ENCODE measurements at places on chromosomes 4 and X. TPM values are rescaled to one million over a fixed set of nuclear protein-coding genes. Genes with fewer than 3 reads are reported as not detected.

CT55 gene
- 1.5 TPM for total RNA-seq

IL3RA gene
- total RNA-seq, result not detected

PRPS2 gene
- total RNA-seq, result 60.9 TPM

SATL1 gene
- not detected for total RNA-seq

TIGD4 gene
- 1.5 TPM for total RNA-seq

TRAPPC11 gene
- total RNA-seq, result 29.5 TPM

RHOXF2B gene
- not detected for total RNA-seq

LDOC1 gene
- total RNA-seq, result 3.1 TPM

NPY2R gene
- total RNA-seq, result not detected

GRCh38 chr4:90181644-90182043 lies 54.5 kb downstream of the CCSER1 start:
- DNase-seq, result no peak

DNA sequence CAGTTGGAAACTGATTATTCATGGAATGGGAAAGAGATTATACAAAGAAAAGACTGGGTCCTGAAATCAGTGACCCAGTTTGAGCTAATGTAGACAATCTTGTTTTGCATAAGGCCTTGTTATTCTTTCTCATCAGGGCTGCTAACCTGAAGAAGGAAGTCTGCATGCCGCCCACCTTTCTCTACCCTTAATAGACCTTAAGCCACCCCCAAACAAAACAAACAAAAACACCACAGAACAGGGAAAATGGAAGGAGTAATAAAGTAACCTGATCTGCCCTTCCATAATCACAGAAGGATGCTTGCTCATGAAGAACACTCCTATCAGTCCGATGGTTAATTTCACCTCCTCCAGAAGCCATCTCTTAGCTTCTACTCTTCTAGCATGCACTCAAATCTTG lies 288.1 kb downstream of the FRMPD4 start:
- no peak for DNase-seq

- no peak for DNase-seq
Observed at GRCh38 chr4:171636606-171637005, 176.6 kb upstream of the GALNTL6 start.

- DNase-seq, result no peak
Observed at GRCh38 chr4:148449921-148450320, 7.7 kb upstream of the NR3C2 start.

DNA sequence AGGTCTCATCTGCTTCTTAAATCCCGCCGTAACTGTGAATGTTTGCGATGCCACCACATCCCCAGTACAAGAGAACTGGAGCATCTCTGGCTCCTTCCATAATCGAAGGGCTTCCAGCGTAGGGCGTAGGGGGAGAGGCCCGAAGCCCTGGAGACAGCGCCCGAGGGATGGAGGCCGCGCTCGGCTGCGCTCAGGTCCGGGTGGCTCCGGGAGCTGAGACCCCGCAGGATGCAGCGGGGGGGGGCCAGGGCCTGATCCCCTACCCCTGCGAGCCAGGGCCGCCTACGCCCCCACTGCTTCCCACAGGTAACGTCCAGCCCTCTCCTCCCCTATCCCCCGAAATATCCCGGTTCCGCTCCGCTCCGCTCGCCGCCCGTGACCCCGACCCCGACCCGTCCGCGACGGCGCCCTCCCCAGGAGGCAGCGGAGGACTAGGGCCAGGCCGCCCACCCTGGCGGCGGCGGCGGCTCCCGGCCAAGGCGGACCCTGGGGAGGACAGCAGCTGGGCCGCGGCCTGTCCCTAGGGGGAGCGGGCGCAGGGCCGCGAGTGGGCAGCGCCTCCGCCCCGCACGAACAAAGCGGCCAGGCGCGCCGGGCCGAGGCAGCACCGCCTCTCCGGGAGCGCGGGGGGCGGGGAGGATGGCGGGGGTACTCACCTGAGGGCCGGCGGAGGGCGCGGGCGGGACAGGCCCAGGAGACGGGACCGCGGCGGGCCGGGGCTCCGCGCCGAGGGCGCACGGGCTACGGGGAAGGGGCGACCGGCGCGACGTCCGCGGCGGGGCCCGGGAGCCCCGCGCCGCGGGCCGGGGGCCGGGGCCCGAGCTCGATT lies 723 bp downstream of the WDFY3 start:
- DNase-seq, result peak; percentile 18

DNA sequence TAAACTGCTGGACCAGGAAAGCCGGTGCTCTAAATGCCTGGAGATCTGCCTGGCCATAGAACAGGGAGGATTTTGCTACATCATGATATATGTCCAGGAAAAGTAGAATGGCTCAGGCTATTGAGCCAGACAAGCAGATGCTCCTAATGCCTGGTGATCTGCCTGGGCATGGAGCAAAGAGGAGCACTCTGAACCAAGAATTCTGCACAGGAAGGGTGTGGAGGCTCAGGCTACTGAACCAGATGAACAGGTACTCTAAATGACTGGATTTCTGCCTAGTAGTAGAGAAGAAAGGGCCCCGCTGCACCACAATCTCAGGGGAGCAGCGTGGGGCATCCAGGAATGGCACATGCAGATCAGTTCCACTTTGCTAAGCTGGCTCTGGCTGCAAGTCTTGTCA lies 607.9 kb downstream of the ANKRD50 start:
- no peak for DNase-seq

DNA sequence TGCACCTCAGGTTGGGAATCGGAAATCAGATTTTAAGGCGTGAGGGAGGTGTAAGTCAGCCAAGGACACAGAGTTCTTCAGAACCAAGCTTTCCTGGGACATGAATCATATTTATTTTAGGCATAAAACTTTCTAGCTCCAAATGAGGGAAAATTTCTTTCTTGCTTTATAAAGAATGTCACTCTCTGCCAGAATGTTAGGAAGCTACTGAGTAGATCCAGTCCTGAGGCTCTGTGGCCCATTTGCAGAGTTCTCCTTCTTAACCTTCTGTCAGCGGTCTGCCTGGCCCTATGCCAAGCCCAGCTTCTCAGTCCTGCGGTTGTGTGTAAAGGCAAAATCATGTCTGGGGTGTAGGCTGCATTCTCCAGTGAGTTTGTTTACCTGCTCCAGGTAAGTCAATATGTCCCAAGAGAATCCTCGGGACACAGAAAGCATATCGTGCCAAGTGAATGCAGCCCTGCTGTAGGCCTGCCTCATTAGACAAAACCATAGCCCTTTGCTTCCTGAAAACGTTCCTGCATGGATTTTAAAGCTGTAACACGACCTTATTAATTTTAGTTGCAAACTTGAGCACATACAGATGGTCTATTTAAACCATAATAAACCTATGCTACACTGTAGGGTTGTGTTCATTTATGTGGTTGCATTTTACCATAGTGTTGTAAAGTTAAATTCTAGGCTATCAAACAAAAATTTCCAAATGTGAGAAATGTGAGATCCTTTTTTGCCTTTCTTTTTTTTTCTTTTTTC lies 29.2 kb upstream of the CCNI start:
- DNase-seq, result no peak

DNA sequence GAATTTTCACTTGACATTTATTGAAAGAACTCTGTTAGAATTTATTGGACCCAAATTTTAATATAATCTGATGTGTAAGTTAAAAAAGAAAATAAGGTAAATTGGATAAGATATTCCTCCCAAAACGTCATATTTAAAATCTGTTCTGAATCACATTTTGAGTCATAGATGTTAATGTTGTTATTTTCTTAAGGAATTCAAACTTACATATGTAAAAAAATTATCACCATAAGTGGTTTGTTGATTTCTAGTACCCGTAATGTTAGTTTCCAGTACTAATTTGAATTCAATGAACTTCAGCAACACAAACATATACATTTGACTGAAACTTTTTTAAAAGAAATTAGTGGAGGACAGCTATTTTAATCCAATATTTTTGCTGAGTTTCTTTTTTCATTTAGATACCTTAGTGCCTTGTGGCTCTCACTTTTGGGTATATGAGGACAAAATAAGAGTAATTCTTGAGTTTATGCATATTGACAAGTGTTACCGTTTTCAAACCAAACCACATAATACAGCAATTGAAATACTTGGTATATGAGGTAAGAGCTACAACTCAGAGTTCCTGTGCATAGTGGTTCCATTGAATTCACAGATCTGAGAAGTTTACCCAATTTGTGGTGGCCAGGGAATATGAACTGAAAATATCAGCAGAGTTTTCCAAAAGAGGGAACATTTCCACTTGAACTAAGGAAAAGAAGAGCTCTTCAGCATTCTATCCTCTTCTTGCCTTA lies 71.8 kb downstream of the C4orf46 start:
- DNase-seq, result no peak

DNA sequence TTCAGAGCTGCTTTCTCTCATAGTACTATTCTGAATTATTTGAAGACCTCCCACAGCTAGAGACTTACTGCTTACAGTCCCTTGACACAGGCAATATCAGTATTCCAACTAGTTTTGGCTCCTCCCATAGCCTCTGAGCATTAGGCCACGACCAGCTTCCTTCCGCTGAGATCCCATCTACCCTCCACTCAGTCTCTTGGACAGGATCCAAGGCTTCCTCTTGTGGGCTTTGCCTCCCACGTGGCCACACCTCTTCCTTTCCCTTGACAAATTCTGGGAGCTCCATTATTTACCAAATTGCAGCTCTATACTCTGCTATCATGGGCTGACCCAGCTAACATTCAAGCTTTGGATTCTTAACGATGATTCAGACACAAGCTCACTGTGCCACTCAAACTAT lies 470.4 kb upstream of the GALNT7 start:
- DNase-seq, result no peak

- no peak for DNase-seq
Observed at GRCh38 chr4:77174426-77174825, 17.4 kb downstream of the CCNG2 start.

DNA sequence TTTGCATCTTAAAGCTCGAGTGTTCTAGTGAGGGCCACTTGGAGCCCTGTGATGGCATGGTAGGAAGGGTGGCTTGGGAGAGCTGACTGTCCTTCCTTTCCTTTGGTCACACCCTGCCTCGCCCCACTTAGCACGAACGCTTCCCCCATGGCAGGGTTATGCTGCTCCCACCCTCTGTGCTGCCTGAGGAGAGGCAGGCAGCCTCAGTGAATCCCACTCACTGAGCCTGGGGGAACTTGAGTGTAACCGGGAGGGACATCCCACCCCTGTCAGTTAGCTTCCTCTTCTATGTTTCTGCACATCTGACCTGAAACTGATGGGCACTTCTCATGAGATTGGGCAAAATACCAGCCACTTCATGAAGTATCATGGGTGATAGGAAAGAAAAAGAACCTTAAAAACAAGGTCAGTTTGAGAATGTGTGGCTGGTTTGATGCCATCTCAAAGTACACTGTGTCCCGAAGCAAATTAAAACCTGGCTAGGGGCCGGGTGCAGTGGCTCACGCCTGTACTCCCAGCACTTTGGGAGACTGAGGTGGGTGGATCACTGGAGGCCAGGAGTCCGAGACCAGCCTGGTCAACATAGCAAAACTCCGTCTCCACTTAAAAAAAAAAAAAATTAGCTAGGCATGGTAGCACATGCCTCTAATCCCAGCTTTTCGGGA lies 10.1 kb downstream of the TKTL1 start:
- no peak for DNase-seq

GRCh38 chr4:187929024-187929423 lies 66.5 kb upstream of the ZFP42 start:
- no peak for DNase-seq

DNA sequence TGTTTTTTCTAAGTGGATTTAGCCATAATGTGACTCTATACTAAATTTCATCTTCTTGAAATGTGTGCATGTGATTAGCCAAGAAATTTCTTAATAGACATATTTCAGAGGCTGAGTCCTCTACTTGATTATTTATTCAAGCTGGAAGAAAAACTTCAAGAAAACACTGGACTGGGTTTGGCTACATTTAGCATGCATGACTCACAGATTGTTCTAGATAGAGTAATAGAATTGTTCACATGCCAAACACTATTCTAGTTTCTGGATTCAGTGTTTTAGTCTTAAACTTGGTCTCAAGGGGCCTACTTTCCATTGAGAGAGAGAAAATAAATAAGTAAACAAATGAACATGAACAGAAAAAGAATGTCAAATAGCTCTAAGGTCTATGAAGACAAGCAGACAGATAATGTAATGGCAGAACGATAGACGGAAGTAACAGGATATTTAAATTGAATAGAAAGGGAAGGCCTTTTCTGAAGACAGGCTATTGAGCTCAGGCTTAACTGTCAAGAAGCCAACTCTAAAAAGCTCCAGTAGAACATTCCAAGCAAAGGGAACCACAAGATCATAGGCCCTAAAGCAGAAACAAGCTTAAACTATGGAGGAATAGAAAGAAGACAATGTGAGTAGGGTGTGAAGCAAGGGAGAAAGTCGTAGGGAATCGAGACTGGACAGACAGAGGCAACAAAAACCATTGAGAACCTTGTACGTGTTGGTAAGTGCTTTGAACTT lies 104.6 kb downstream of the TMEM144 start:
- DNase-seq, result peak; percentile 81

- no peak for DNase-seq
Observed at GRCh38 chr4:142331646-142332045, 514.5 kb downstream of the INPP4B start.

DNA sequence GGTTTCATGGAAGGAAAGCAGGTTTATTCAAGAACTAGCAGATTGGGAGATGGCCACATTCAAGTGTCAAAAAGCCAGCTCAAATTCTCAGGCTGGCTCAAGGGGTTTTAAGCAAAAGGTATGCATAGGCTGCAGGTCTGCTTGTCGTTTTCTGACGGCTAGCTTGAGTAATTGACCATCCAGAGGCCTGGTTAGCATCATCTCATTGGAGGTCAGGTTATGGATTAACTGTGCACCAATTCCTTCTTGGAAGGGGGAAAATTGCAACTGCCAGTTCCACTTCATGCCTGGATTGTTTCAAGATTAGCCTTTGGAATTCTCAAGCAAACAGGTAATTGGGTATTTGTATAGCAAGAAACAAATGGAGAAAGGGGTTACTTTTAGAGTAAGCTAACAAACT lies 62.1 kb downstream of the FUNDC1 start:
- DNase-seq, result no peak

GRCh38 chrX:23952984-23953907 lies 45.4 kb downstream of the CXorf58 start:
- DNase-seq, result peak; percentile 23

Measured in A172 (cell line).